ENCODE measurements at places on chromosomes 12 and 14. TPM values are rescaled to one million over a fixed set of nuclear protein-coding genes. Genes with fewer than 3 reads are reported as not detected.

The KMT2D gene
- total RNA-seq, result 35.4 TPM

The CCDC175 gene
- not detected for total RNA-seq

The C12orf54 gene
- total RNA-seq, result not detected

The FICD gene
- total RNA-seq, result 8.0 TPM

The FSCB gene
- 0.59 TPM for total RNA-seq

The LARP4 gene
- 56.3 TPM for total RNA-seq

The LRP1 gene
- total RNA-seq, result 102 TPM

The KRT83 gene
- total RNA-seq, result not detected

The DAO gene
- total RNA-seq, result not detected

The RNASE3 gene
- not detected for total RNA-seq

DNA sequence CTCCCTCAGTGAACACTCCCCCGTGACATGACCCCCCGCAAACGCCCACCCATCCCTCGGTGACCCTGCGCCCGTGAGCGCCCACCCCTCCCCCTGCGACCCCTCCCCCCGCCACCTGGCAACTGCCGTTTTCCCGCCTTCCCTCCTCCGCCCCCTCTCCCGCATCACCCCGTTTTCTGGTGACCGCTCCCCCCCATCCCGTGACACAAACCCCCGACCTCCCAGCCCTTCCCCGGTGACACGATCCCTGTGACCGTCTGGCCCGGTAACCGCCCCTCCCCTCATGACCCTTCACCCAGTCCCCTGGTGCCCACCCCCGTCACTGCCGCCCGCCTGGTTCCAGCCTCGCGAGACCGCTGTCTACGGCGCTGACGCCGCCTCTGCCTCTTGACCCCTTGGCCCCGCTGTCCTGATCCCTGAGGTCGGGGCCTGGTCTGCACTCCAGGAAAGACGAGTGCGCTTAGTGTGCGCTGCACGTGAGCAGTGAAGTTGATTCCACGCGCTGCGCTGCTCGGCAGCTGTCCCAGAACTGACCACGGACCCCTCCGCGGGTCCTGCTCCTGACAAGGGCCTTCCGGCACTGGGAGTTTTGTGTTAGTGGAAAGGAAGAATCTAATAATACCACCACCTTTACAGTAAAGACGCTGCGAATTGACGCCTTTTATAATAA is 59.4 kb downstream of the DDX51 start:
- H3K27me3 ChIP-seq, result no peaks in the 10 kb centered on the region
- H3K4me1 ChIP-seq, result no peaks in the 10 kb centered on the region
- peak; percentile 31 for DNase-seq
- H3K4me3 ChIP-seq, result peak overlapping the region; percentile 98
- no peaks in the 10 kb centered on the region for H3K36me3 ChIP-seq
- peak overlapping the region; percentile 93 for H3K27ac ChIP-seq

DNA sequence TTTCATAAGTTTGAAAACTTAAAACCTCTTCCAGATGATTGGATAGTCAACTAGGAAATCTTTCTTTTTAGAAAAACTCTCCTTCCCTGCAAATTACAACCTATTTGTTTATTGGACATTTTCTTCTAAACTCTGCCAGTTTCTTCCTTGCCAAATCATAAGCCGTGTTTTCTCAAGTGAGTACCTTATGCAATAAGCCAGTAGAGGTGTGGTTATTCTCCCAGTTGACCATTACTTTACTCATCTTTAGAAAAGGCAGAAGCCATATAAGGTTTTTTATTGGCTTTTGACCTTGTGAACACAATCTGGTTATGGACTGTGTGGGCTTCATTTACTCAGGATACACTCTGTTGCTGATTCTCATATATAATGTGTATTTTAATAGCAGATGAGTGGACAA is 14.6 kb downstream of the ACTR6 start:
- peak overlapping the region; percentile 64 for H3K27ac ChIP-seq
- DNase-seq, result no peak
- H3K27me3 ChIP-seq, result no peaks in the 10 kb centered on the region
- no peaks in the 10 kb centered on the region for H3K4me1 ChIP-seq
- no peak overlapping the region for H3K4me3 ChIP-seq
- H3K36me3 ChIP-seq, result no peaks in the 10 kb centered on the region

GRCh38 chr12:123200414-123200813 is 32.5 kb downstream of the MPHOSPH9 start:
- H3K27me3 ChIP-seq, result no peaks in the 10 kb centered on the region
- H3K36me3 ChIP-seq, result no peaks in the 10 kb centered on the region
- H3K4me3 ChIP-seq, result no peak overlapping the region
- H3K4me1 ChIP-seq, result no peaks in the 10 kb centered on the region

DNA sequence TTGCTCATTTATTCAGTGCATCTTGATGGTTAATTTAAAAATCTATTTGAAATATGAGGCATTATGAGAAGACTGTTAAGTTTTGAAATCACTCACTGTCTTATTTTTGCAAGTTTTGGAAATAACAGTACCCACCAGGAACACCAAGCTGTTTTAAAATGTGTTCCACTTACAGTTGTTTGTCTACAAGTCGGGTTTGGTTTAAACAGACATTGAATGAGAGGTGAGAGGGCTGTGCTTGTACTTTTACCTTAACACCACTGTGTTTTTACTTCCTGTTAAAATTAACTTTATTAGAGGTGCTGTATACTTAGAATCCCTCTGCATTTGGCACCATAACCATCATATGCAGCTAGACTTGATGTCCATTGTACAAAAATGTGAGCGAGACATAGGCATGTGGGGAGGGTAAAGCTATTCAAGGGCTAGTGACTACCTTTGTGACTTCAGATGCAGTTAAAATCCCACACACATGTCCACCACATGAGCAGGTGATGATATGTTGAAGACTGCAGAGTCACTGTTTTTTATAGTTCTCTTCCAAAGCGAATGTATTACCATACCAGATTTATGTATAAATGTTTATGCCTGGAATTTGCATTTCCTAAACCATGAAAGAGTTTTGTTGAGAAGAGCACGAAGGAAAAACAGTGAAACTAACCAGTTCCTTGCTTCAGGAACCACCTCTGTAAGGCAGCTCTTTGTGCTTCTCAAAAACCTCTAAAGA is 12.9 kb downstream of the ELK3 start:
- no peaks in the 10 kb centered on the region for H3K27me3 ChIP-seq
- H3K4me1 ChIP-seq, result no peaks in the 10 kb centered on the region
- no peak for DNase-seq
- no peak overlapping the region for H3K4me3 ChIP-seq
- no peak overlapping the region for H3K27ac ChIP-seq

GRCh38 chr14:101243587-101244338 is 317.5 kb upstream of the DIO3 start:
- H3K27ac ChIP-seq, result no peak overlapping the region
- DNase-seq, result peak; percentile 9
- peaks cover 11% of the 10 kb centered on the region for H3K27me3 ChIP-seq
- H3K4me3 ChIP-seq, result no peak overlapping the region

DNA sequence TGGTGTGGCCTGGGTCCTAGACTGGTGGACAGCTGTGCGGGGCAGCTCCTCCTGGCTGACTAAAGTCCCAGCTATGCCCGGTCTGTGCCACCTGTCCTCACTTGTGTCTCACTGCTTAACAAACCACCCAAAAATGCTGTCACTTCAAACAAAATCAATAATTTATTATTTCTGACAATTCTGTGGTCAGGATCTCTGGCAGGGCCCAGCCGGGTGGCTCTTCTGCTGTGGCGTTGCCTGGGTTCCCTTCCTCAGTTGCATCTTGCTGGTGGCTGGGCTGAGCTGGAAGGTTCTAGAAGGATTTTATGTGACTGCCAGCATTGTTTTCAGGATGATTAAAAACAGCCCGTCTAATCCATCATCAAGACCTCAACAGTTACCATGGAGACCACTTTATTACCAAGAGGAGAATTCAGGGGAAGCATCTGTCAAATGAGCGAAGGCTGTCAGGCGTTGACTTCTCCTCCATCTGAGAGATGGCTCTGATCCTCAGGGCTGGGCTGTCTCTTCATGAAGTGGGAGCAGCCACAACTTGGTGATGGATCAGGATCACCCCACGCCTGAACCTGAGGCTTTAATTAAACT is 280.6 kb upstream of the SFSWAP start:
- DNase-seq, result no peak
- H3K27me3 ChIP-seq, result peaks cover 33% of the 10 kb centered on the region
- no peaks in the 10 kb centered on the region for H3K4me1 ChIP-seq
- no peak overlapping the region for H3K4me3 ChIP-seq
- H3K27ac ChIP-seq, result no peak overlapping the region
- no peaks in the 10 kb centered on the region for H3K36me3 ChIP-seq

DNA sequence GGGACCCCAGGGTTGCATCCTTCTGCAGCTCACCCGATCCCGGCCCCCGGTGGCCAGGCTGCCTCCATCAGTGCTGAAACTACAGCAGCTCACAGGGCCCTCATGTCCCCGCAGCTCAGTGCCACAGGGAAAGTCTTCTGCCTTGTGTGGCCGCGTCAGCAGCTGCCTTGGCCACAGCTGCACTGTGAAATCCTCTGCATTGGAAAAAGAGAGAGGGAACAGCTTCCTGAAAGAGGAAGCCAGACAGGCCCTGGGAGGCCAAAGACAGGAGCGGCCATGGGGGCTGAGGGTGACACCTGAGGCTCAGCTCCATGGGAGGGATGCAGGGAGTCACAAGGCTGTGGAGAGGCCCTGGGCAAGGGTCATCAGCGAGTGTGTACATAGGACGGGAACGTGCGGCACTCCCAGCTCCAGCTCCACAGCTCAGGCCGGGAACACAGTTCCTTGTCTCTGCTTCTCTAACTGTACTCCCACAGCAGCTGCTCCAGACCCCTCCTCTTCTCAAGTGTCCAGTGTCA is 32.7 kb downstream of the PARP2 start:
- H3K36me3 ChIP-seq, result peaks cover 33% of the 10 kb centered on the region
- no peaks in the 10 kb centered on the region for H3K4me1 ChIP-seq
- no peak for DNase-seq

Data from breast epithelium (tissue), 4 donors.